ENCODE measurements at places on chromosomes 5 and 9. TPM values are rescaled to one million over a fixed set of nuclear protein-coding genes. Genes with fewer than 3 reads are reported as not detected.

The RAI14 gene
- 102 TPM for total RNA-seq

The GZMA gene
- 40.5 TPM for total RNA-seq

The TMEM174 gene
- total RNA-seq = not detected

GRCh38 chr9:134585746-134586706 is 55.6 kb upstream of the COL5A1 start:
- no peak for DNase-seq

DNA sequence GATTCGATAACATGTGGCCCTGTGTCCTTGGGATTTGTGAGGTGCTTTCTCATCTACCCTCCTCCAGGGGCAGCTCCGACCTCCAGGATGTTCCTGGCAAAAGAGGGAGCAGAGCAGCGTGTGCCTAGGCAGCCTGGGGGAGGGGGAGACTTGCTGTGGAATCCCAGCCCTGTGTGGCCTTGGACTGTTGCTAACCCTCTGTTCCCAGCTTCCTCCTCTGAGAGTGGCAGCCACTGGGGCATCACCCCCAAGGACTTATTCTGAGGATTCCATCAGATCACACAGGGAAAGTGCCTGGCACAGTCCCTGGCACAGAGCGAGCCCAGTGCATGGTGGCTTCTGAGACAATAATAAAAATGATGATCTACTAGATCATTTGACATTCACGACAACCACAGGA is 265.1 kb upstream of the MVB12B start:
- peak; percentile 33 for DNase-seq

- DNase-seq = no peak
Observed at GRCh38 chr5:175253597-175253996, 190.4 kb downstream of the DRD1 start.

- DNase-seq = no peak
Observed at GRCh38 chr9:16683326-16683725, 187.1 kb downstream of the BNC2 start.

- no peak for DNase-seq
Observed at GRCh38 chr5:139512786-139513390, 30.3 kb upstream of the STING1 start.

GRCh38 chr9:124210697-124211096 is 47.1 kb upstream of the NEK6 start:
- DNase-seq = no peak

Measured in spleen (tissue), 13 donors.